ENCODE measurements at places on chromosomes 2 and 18. TPM values are rescaled to one million over a fixed set of nuclear protein-coding genes. Genes with fewer than 3 reads are reported as not detected.

Gene STPG4
- total RNA-seq: not detected

Gene RBM44
- 1.5 TPM for total RNA-seq

Gene DSC1
- total RNA-seq: not detected

Gene LONRF2
- total RNA-seq: 3.6 TPM

- no peak for DNase-seq
Measured at GRCh38 chr2:153196378-153197058, 282.0 kb downstream of the RPRM start.

- no peak for DNase-seq
Measured at GRCh38 chr18:3332376-3332775, 70.4 kb downstream of the MYL12B start.

DNA sequence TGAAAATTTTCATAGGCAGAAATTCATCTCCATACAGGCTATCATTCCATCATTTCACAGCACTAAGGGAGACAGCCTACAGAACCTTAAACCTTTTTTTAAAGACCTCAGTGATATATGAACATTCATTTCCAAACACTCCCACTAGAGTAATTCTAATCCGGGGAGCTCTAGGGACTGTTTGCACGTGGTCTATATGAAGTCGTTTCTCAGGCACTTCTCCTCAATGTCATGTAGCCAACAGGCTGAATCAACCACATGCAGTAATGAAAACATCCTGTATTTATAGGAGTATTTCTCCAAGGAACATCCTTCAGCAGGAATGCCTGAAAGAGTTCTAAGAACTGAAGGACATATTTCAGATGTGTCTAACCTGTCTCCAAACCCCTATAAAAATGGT, 97.3 kb upstream of the CREB1 start:
- no peak for DNase-seq

GRCh38 chr18:48942086-48942485, 8.7 kb downstream of the SMAD7 start:
- no peak for DNase-seq

DNA sequence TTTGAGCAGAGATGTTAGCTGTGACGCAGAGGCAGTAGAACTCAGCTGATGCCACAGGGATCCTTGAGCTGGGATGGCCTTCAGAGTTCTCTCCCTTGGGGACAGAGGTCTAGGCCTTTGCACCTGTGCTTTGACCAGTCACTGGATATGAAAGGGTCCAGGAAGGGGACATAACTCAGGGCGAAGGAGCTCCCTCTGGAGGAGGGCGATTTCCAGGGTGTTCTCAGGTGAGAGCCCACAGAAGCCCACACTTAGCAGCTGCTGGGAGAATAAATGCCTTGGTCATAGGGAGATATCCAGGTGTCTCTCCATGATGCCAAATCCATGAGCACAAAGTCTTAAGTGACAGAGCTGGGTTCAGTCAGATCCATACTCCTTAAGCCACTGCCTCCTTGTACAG, 369.2 kb downstream of the NYAP2 start:
- DNase-seq: no peak

GRCh38 chr2:237689336-237690131, 62.1 kb downstream of the LRRFIP1 start:
- no peak for DNase-seq

Measured in ureter (tissue), 1 donor.